NCI-H460 (cell line): ENCODE measurements at places on chromosomes 4 and X.

GRCh38 chr4:25107827-25108516 lies 52.3 kb downstream of the SEPSECS start:
- DNase-seq: no peak

DNA sequence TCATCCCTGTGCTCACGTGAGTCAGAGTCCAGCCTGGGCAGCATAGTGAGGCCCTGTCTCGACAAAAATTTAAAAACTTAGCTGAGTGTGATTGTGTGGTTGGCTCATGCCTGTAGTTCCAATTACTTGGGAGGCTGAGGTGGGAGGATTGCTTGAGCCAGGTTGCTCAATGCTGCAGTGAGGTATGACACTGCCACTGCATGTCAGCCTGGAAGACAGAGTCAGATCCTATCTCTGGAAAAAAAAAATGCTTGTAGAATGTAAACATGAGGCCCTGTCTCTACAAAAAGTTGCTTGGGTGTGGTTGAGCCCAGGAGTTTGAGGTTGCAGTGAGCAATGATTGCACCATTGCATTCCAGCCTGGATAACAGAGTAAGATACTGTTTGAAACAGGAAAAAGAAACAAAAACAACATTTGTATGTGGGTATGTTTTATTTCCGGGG lies 11.3 kb upstream of the YTHDC1 start:
- no peak for DNase-seq

DNA sequence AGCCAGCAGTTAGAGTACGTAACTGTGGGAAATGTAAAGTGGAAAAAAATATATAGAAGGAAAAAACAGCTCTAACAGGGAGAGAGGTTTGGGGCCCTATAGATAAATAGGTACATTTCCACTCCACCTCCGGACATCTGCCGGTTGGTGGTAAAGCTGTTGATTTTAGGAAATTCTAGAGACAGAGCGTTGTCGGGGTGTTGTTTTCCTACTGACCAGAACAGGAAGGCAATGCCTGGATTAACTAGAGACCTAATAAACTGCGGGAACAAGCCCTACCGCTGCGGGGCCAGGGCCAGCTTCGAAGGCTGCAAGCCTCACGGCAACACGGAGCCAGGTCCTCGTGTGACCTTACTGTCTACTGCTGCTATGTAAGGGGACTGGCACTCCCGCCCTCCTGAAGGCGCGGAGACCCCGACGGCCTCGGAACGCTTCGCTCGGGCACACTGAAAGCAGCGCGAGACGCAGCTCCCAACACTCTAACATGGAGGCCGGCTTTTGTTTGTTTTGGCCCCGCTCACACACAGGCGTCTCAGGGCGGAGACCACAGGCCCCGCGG lies 702 bp upstream of the CDKN2AIP start:
- peak; percentile 54 for DNase-seq

DNA sequence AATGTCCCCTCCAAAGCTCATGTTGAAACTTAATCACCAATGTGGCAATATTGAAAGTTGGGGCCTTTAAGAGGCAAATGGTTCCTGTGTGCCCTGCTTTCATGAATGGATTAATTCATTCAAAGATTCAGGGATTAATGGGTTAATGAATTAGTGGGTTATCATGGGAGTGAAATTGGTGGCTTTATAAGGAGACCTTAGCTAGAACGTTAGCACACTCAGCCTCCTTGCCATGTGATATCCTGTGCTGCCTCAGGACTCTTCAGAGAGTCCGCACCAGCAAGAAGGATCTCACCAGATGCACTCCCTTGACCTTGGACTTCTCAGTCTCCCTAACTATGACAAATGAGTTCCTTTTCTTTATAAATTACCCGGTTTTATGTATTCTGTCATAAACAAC lies 2.6 kb upstream of the WDR19 start:
- DNase-seq: no peak

GRCh38 chr4:81039351-81039972 lies 9.0 kb downstream of the BMP3 start:
- DNase-seq: no peak
